ENCODE measurements at places on chromosomes 6 and 20.
A peak's percentile ranks its signal among the peaks of the same experiment; 100 is the strongest.

DNA sequence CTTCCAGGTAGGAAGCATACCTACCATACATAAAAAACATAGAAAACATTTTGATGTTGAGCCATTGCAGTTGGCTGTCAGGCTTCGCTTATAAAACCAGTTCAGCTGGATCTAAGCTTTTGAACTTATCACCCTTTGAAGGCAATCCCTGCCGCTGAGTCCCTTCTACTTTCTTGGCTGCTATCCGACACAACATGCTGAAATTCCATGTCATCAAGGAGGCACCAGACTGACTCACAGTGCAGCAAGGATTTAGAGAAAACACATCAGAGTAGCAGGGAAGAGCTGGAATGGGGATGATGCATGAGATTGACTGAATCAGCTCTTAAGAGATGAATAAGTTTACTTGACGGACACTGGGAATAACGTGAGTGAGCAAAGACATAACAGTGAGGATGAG, 135.0 kb upstream of the MAN1A1 start:
- DNase-seq: peak; percentile 92

GRCh38 chr6:152295920-152296319, 341.2 kb downstream of the SYNE1 start:
- no peak for DNase-seq

- no peak for DNase-seq
These were observed 21.4 kb upstream of the DLGAP4 start for GRCh38 chr20:36284751-36285150.

DNA sequence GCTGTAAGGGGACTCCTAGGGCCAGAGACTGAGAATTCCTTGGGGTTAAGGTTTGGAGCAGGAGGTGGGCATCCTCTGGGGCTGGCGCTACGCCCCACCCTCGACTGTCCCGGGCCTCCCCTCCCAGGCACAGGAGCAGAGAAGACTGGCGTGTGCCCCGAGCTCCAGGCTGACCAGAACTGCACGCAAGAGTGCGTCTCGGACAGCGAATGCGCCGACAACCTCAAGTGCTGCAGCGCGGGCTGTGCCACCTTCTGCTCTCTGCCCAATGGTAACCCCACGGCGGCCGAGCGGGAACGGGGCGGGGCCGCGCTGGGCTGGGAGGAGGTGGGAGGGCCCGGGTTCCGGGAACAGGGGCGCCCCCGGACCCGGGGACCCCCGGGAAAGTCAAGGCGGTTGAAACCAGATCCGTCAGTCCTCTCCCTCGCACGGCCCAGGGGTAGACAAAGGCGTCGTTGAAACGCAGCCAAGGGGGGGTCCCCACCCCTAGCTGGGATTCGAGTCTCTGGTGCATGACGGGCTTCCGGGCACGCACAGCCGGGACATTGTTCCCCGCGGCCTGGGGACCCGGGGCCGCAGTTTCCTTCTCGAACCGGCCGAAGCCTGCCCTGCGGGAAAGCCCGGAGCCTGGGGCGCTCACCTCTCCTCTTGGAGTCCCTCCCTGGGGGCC, 844 bp downstream of the WFDC2 start:
- DNase-seq: no peak

GRCh38 chr6:67640484-67640883, 994.6 kb upstream of the ADGRB3 start:
- no peak for DNase-seq

DNA sequence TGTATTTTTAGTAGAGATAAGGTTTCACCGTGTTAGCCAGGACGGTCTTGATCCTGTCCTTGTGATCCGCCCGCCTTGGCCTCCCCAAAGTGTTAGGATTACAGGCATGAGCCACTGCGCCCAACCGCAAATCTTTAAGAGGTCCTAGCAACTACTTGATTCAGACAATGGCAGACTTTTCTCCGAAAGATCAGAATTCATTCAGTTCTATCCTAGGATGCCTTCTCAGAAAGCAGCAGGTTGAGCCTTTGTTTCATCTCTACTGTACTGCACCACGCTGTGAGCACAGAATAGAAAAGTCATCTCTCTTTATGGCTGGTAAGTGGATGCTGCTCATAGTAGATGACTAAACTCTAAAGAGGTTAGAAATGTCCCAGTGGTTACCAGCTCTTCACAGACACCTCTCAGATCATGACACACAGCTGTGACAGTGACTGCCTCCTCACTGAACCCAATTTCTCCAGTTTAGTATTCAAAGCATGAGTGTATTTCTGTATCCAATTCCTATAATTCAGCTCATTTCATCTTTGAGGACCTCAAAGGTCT, 6.0 kb upstream of the HSF2 start:
- DNase-seq: no peak

DNA sequence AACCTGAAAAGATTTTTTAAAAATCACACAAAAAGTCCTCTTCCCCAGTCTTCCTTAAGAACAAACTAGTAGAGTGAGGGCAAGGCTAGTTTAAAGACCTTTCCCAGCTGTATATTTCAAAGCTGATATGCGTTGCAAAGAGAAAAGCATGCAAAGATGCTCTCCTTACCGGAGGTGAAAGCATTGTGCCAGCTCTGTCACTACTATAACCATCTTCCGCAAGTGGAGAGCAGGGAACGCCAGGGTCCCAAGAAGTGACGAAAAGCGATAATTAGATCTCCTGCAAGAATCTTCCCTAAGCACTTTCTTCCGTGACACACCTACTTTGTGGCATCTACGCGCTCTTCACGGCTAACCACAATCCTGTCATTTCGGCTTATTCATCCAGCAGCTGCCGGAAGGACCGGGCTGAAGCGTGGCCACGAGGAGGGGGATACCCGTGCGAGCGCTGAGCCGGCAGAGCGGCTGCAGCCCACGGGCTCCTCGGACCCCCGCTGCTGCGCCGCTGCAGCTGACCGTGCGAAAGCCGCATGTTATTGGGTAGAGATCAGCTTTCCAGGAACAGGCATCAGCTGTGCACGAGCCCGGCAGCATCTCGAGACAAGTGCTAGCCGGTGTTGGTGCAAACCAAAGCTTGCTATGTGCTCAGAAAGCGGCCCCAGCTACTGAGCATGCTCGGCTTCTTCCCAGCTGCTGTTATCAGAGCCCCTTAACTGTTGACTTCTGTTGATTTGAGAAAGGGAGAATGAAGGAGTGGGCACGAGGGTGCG, 57.2 kb upstream of the ARHGAP18 start:
- peak; percentile 51 for DNase-seq

DNA sequence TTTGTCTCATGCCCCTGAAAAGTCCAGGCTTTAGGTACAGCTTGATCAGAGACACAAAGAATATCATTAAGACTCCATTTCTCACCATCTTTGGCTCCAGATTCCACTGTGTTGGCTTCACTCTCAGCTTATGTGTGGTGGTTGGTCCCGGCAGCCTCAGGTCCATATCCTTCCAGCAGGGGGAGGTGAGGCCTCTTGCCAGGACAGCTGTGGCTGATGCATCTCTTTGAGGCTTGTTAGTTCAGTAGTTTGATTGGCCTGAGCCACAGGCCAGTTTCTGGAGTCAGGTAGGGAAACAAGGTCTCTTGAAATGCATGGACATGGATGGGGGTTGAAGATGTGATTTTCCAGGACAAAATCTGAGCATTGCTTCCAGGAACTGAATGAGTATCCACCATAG, 62.4 kb downstream of the JAG1 start:
- peak; percentile 50 for DNase-seq

DNA sequence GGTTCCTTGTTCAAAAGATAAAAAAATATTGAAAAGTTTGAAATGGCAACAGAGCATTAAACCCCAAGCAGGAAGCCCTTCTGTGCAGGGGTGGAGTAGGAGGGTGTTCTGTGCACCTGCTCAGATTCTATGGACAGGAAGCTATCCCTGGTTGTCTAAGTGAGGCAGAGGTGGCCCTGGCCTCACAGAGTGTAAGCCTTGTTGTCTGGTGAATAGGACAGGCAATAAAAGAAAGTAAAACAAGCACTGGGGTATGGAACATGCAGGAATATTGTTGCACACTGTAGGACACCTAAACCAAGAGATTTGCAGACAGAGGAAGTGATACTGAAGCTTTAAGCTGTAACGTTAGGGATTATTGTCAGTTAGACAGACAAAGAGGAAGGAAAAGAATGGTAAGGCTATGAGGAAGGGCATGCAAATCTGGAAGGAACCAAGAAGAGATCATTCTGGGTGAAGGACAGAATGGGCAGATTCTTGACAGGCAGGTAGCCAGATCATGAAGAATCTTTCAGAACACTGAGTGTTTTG, 66.8 kb downstream of the TBC1D7 start:
- no peak for DNase-seq

DNA sequence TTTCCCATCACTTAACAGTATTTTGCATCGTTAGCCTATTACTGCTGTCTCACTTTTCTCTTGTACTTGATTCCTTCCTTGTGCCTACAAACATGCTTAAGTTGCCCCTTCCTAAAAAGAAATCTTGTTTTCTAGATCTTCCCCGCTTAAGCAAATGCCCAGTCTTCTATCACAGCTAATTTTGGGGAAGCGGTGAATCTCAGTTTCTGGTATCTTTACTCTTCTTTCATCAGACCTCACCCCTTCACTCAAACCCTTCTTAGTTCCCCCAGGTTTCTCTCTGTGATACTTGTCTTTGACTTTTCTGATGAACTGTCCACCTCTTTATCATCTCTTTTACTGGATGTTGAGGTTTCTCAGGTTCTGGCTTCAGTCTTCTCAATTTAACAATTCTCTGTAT, 14.2 kb downstream of the VAPB start:
- DNase-seq: no peak

GRCh38 chr20:1964061-1964460, 29.8 kb downstream of the PDYN start:
- DNase-seq: no peak

DNA sequence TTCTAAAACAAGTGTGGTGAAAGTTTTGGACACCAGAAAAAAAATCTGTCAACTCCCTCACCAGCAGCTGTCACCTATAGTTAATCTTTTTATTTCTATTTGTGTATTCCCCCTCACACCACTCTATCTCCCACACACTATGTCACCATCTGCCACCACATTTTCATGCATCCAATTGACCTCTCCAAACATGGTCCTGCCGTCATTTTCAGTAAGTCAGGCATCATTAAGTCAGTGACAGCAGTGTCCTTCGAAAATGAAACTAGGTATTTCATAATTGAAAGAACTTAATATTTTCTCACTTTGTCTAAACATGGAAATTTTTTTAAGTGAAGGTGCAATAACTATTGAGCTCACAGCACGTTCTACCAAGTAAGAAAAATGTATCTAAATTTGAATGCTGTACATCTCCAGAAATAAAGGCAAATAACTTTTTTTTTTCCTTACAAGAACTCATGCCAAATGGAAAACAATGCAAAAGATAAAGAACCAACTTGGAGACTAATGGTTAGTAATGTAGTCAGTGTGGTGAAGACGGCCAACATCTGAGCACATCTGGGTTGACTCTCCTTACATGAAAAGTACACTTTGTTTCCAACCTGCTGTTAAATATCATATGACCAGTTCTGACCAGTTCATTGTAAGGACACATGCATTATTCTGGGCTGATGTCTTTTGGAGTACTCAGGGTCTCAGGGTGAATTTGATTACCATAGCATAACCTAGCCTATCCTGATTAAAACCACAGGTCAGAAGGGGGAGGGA, 623.3 kb upstream of the MANEA start:
- no peak for DNase-seq

DNA sequence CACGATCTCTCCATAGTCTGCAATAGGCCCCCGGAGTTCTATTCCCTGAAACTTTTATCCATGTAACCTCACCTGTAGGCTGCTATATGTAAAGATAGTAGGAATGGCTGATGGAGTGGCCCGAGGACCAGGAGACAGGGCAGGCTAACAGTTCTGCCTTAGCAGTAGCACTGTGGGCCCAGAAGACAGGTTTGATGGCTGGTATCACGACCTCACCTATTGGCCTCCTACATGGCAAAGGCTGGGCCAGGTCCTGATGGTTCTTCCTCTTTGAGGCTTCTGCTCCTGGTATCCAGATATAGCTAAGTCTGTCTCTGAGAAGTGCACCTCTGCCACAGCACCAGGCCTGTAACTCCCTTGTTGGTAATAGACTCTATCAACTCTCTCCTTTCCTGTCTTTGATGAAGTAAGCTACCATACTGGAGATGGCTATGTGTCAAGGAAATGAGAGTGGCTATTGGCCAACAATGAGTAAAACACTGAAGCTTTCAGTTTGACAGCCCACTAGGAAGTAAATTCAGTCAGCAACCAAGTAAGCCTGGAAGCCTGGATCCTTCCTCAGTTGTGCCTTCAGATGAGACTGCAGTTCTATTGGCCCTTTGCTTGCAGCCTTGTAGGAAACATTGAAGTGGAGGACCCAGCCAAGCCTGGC, 5.7 kb downstream of the SPEF1 start:
- DNase-seq: no peak

- peak; percentile 40 for DNase-seq
These were observed 97.2 kb downstream of the JAG1 start for GRCh38 chr20:10576411-10577090.

DNA sequence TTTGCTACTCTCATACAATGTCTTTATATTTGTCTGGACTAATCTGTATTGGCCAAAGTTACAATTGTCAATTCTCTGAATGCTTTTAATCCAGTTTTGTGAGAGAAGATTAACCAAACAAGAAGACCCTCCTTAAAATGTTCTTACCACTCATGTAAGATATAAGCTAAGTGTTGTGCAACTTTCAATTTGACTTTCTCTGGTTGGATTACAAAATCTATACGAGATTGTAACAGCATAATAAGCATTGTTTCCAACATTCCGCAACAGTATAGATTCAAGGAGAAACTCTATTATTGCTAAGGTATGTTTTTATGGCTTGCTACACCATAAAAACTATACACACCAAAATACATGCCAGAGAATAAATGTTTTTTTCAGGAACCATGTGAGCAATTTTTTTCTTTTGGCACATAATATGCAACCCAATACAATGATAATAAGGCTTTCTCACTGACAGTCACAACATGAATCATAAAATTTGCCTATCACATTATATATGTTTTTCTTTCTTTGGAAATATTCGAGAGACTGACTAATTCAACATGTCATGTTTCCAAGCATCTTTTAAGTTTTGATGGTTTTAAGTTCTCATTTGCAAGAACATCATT, 12.2 kb upstream of the TRPC4AP start:
- no peak for DNase-seq

DNA sequence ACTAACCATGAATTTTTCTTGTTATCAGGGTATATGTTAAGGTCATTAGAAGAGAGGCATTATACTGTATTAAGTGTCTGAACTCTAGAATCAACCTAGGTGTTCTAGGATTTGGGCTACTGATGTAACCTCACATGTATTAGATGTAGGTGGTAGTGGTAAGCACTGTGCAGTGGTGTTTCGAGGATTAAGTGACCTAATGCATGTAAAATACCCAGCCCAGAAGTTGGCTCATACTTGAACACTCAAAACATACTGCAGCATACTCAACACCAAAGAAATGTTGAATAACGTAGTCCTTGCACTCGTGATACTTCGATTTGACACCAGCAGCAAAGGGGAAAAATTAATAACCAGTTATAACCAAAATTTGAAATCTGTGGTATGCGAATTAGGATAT, 48.7 kb downstream of the QKI start:
- DNase-seq: no peak

Measured in AG10803 (cell line).